Amniotic stem cell (primary cell): ENCODE measurements at places on chromosomes 3 and 15.
A peak's percentile ranks its signal among the peaks of the same experiment; 100 is the strongest.

DNA sequence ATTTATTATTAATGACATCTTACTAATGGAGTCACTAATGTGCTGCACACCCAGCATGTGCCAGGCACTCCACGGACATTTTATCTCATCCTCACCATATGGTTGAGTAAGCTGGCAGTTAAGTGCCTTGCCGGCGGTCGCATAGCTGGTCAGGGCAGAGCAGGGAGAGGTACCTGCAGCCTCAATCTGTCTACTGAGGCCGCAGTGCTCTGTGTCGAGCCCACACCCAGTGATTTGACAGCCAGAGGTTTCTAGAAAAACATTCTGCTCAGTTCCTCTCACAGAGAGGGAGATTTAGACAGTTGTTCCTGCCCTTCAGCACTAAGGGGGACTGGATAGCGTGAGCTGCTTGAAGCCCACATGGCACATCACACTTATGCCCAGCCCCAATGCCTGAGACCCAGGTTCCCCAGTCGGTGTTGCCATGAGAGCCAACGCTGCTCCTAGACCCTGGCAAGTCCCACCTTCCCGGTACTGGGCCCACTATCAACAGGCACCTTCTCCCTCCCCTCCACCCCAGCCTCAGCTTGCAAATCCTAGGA, 2.6 kb downstream of the LIPC start:
- no peak for DNase-seq

- no peak for DNase-seq
These were observed 12.3 kb upstream of the ANPEP start for GRCh38 chr15:89826671-89827655.

DNA sequence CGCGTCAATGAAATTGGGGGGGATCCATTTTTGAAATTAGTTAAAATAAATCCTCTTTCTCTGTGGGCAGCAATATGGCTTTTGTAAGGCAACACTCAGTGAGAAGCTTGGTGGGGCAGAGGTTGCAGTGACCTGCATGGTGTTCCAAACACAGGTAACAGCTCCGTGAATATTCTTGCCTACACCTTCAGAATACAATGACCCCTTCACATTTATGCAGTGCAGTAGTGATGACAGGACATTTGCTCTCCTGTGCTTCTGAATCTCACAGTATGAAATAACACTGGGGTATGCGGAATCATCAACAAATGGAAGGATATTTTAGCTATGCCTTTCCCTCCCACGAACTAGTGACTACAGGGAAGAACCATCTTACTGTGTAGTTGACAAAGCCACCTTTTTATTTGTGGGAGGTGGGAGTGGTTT, 6.9 kb downstream of the AHSG start:
- DNase-seq: no peak

DNA sequence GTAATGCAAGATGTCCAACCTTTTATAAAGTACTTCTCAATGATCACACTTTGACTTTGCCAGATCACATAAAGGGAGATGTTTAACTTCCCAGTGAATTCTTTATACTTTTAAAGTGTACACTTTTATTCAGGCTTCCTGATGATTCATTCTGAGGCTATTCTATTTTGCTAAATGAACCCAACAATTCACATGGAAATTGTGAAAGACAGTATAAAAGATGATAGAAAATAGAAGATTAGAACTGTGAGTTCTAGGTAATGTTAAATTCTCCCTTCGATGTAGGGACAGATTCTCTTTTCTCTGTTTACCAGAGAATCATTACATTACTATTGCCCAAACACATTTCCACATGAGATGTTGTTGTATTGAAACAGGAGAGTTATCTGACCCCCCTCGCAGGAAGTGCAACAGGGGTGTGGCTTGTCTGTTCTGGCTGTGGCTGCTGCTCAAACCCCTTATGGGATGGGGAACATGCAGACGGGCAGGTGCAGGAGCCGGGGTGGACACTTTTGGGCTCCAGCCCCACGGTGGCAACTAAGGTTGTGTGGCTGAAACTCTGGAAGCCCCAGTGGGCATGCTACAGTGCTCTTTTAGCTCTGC, 131.3 kb upstream of the LRTM1 start:
- DNase-seq: no peak

DNA sequence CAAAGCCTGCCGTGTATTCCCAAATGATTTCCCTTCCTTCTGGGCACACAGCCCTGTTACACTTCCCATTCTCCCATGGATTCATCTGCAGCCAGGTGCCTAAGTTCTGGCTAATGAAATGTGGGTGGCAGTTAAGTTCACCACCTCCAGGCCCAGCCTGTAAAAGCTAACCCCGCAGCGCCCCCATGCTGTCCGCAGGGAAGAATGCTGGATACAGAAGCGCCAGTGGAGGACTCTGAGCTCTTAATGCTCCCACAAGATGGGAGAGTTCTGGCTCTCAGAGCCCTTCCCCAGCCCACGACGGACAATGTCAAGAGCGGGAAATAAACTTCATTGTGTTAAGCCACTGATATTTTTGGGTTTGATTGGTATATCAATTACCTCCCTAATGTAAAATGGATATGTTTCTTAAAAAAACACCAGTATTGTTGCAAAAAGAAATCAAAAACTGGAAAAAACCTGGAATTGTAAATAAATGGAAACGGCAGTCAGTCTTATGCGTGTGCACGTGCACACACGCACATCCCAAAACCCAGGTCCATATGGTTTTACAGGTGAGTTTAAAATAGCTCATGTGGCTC, 37.7 kb upstream of the FGD5 start:
- no peak for DNase-seq

GRCh38 chr3:23185861-23186260, 17.3 kb upstream of the UBE2E2 start:
- DNase-seq: no peak

GRCh38 chr3:137041686-137042085, 83.9 kb downstream of the IL20RB start:
- DNase-seq: no peak

DNA sequence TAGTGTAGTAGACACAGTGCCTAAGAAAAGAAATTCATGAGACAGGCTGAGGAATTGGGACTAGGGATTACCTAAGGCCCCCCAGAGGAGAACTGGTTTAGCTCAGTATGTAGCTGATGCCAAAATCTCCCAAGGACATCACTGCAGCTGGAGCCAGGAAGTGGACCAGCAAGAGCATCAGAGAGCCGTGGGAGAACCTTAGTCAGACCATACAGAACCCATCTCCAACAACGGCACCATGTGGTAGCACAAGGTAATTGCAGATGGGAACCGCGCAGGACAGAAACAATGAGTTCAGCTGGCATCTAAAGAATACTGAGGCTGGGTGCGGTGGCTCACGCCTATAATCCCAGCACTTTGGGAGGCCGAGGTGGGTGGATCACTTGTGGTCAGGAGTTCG, 81.7 kb downstream of the WNT5A start:
- no peak for DNase-seq

GRCh38 chr15:87938031-87938430, 318.5 kb downstream of the NTRK3 start:
- no peak for DNase-seq

DNA sequence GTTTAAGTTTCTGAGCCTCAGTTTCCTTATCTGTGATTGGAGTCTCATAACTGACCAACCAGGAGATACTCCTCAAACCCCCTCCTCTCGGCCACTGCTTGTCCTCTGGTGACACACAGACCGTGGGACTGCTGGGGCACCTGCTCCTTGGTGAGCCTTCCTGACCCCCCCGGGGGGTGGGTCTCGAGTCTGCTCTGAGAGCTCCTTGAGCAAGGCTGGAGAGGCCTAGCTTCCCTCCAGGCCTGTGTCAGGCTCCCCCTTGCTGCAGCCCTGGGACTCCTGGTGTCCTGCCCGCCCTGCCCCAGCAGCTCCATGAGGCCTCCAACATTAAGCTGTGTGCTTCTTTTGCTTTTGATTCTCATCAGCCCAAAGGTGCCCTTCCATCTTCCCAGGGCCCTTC, 27.7 kb downstream of the SRPRB start:
- no peak for DNase-seq

- no peak for DNase-seq
These were observed 23.8 kb downstream of the FEM1B start for GRCh38 chr15:68301301-68301700.

GRCh38 chr3:38383156-38383875, 36.7 kb downstream of the XYLB start:
- DNase-seq: no peak

- no peak for DNase-seq
These were observed 6.6 kb downstream of the SPCS1 start for GRCh38 chr3:52712291-52713212.

GRCh38 chr15:31223478-31224350, 102.9 kb upstream of the KLF13 start:
- DNase-seq: no peak

DNA sequence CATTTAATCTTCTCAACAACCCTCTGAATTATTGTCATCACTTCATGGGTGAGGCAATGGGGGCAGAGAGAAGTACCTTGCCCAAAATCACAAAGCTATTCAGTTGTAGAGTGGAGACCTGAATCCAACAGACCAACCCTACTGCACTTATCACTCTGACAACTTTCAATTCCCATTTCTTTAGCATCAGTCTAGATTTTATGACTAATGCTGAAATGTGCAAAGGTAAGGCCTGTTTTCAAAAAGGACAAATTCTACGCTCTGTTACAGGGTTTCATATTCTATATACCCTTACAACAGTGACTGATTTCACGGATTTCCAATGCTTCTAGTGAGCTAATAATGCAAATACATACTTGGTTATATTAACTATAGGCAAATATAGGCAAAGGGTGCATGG, 286.0 kb downstream of the ADAMTS17 start:
- DNase-seq: no peak

- DNase-seq: no peak
These were observed 149.1 kb downstream of the TJP1 start for GRCh38 chr15:29672923-29673809.

DNA sequence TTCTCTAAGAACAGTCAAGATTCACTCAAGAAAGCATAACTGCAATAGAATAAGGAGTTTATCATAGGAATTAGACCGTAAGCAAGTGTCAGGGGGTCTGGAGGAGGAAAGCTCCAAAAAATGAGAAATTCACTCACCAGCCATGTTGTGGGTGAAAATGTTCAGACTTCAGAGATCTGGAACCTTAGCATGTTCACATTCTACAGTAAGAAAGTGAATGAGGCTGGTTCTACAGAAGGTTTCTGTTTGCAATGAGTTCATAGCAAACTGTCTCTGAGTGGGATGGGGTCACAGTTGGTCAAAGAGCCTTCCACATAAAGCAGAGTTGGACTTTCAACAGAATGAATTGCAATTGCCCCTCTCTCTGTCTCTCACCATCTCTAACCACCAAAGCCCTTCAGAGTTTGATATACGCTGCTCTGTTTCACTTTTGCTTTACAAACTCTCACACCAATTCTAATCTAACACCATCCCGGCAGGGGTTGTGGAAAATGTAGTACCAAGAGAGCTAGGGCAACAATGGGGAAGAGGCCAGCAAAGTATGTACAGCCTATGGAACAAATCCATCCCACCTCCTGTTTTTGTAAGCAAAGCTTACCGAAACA, 581.8 kb upstream of the UBE2E2 start:
- DNase-seq: no peak

DNA sequence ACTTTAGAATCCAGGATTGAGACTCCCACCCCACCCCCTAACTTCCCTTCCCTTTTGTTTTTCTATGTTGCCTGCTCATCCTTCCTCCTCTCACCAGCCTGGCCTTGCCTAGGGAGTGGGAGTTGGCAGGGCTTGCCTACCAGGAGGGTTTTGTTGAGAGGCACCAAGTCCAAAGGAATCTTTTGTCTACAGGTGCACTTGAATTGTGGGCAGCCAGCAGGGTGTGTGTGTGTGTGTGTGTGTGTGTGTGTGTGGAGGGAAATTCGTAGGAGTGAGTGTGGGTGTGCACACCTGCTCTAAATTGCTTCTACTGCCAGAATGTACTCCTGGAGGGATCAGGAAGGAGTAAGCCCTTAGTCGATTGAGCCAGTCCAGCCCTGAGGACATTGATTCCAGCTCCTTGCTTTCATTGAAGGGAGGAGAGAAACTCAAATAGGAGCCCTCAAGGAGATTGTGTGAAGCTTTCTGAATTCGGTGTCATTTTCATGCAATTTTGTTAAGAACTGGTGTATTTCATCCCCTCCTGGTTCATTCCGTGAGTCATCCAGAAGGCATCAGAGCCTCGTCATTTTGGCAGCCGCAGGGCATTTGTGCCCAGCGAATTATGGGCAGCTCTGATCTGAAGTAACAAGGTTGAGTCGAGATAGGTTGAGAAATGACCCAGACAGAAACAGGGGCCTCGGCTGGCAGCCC, 112.1 kb downstream of the SLCO3A1 start:
- peak; percentile 66 for DNase-seq

DNA sequence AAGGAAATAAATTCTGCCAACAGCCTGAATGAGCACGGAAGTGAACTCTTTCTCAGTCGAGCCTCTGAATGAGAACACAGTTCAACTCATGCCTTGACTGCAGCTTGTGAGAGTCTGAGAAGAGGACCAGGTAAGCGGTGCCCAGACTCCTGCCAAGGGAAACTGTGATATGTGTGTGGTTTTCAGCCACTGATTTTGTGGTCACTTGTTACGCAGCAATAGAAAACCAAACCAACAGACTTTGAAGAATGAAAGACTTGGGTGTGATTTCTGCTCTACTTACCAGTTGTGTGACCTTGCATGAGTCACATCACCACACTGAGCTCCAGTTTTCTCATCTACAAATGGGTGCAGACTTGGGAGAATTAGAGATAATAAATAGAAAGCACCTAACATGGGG, 30.6 kb upstream of the FAM107A start:
- no peak for DNase-seq

DNA sequence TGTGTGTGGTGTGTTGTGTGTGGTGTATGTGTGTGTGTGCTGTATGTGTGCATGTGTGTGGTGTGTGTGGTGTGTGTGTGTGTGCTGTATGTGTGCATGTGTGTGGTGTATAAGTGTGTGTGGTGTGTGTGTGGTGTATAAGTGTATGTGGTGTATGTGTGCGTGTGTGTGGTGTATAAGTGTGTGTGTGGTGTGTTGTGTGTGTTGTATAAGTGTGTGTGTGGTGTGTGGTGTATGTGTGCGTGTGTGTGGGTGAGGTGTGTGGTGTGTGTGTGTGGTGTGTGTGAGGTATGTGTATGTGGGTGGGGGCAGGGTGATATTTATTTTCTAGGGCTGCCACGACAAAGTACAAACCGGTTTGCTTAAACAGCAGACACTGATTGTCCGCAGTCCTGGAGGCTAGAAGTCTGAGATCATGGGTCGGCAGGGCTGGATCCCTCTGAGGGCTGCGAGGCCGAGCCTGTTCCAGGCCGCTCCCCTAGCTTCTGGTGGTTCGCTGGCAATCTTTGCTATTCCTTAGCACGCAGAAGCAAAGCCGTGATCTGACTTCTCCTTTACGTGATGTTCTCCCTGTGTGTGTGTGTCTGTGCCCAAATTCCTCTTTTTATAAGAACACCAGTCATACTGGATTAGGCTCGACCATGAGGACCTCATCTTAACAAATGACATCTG, 160.2 kb downstream of the XXYLT1 start:
- DNase-seq: no peak

GRCh38 chr3:187551416-187551815, 118.8 kb downstream of the SST start:
- DNase-seq: no peak
